NCI-H187 treated with DMSO at 0.1 percent for 48 hours (cell line): ENCODE measurements at places on chromosomes 1 and 21.

GRCh38 chr1:89908672-89909436, 86.1 kb upstream of the ZNF326 start:
- DNase-seq: no peak

DNA sequence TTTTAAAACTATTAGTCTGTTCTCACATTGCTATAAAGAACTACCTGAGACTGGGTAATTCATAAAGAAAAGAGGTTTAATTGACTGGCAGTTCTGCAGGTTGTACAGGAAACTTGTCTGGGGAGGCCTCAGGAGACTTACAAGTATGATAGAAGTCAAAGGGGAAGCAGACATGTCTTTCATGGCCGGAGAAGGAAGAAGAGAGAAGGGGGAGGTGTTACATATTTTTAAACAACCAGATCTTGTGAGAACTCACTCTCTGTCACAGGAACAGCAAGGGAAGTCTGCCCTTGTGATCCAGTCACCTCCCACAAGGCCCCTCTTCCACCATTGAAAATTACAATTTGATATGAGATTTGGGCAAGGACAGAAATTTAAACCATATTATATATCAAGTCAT, 55.9 kb downstream of the CLIC4 start:
- no peak for DNase-seq

- no peak for DNase-seq
These were observed 60.5 kb downstream of the GLIS1 start for GRCh38 chr1:53678507-53678906.

DNA sequence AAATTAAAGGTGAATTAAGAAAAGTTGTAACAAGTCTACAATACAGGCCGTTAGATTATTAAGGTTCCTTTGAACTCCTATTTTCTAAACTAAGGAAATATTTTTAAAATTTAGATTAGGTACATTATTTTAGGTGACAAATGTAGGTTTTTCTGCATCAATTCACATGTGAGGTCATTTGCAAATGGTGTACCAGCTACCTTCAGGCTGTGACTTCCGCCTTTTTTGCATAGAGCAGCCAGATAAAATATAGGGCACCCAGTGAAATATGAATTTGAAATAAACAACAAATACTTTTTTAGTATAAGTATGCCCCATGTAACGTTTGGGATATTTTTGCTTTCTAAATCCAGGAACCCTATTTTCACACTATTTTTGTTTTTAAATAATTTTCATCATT, 544.0 kb downstream of the LMO4 start:
- DNase-seq: no peak

GRCh38 chr1:234515411-234515810, 36.4 kb upstream of the TARBP1 start:
- no peak for DNase-seq

DNA sequence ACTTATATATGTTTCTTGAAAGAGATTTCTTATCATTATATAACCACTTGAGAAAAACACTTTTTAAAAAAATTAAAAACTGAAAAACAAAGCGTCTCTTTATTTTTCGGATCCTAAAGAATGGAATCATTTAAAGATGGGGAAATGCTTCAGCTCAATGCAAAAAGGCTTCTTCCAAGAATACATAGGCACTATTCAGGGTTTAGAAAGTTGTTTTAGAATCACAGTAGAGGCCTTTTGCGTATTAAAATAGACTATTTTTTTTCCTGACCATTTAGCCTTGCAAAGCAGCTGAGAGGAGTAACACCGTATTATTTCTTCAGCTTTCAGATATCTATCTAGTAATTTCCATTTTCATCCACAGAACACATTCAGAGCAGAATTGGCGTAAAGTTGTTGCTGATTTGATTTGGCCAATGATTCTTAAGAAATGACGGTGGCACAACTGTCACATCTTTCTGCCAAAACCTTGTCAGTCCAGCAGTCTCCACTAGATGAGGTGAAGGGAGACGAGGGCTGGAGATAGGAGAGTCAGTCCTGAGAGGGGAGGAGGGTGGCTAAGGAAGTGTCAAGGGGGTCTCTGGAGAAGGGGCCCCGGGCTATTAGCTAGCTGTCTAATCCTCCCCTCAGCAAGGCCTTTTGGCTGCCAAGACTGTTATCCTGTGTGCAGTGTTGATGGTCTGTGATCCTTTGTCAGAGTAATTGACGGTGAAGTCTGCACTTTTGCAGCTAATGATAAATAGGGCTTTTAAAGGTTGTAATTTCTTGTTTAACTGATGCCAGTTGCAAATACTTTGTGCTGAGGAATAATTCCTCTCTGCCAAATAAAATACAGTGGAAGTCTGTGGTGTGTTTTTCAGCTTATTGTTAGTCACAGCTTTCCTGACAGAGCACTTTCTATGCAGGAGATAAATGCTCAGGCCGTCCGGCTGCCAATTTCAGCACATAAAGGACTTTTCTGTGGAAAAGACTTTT, 34.7 kb downstream of the PRRX1 start:
- DNase-seq: no peak

GRCh38 chr1:58256041-58256440, 290.5 kb downstream of the OMA1 start:
- peak; percentile 21 for DNase-seq

DNA sequence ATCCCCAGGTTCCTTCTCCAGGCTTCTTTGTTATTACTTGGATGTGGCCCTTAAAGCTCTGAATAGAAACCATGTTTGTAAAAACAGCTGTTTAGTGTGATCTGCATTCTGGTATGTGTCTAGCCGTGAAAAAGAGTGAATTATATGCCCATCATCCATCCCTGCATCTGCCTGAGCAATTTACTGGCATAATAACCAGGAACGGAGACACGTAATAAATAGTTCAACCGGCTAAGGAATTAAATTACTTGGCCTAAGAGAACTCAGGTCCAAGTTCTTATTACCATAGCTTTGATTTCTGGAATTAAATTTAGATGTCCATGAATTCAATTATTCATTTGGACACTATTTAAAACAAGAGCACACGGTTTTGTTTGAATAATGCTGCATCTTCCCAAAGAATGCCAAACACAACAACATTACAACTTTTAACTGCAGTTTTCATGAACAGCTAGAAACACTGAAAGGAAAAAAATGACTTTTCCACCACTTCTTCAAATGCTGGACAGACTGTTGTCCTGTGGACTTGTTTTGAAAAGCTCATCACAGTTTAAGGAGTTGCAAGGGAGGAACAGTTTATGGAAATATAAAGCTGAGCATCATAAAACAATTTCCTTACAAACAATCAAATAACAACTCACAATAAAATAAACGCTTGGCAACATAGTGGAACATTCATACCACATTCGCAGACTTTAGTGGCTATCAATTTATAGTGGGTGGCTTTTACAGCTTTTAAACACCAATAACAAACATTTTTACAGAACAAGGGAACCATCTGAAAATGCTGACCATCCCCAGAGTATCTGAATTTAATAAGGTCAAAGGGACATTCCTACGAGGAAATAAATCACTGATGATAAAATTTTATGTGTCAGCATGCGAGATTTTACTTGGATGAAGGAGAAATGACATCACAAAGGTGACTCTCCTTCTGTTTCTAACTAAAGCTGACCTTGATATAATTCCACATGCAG, 144.7 kb downstream of the APP start:
- DNase-seq: no peak

GRCh38 chr1:198444792-198445191, 95.7 kb downstream of the ATP6V1G3 start:
- DNase-seq: no peak

DNA sequence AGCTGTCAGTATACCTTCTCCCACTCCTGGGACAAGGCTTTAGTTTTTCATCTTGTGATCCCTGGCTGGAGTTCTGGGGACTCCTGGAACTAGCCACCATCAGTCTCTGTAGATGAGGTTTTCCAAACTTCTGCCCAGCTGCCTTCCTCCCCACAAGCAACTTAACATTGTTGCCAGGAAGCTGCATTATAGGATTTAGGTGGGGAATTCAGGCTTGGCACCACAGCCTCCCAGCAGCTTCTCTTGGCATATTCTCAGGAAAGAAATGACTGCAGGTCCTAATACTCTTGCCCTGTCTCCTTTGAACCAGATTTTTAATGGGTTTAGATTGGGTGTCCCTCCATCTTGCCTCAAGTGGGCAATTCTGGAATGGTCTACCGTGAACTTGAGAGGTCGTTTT, 18.6 kb upstream of the KCNQ4 start:
- DNase-seq: no peak

DNA sequence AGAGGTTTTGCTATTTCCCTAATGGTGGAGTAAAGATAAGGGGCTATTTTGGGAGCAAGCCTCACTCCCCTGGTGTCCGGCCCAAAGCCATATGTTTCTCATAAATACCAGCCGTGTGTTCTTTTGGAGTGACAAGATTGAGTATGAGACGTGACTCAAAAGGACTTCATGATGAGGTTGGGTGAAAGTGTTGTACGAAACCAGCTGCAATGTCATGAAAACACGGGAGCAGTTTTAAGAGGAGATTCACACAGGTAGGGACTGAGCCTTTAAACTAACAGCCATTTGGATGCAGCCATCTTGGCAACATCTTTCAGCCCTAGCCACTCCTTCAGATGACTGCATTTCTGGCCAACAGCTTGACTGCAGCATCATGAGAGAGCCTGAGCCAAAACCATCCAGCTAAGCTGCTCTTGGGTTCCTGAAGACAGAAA, 532.3 kb upstream of the USP24 start:
- DNase-seq: no peak
